ENCODE measurements at places on chromosomes 3 and 15. TPM values are rescaled to one million over a fixed set of nuclear protein-coding genes. Genes with fewer than 3 reads are reported as not detected.

The GPX1 gene
- 165 TPM for total RNA-seq

- DNase-seq, result no peak
Measured at GRCh38 chr3:25665315-25666280, 891 bp upstream of the TOP2B start.

- no peak for DNase-seq
Measured at GRCh38 chr3:108548304-108548703, 37.9 kb upstream of the MYH15 start.

- DNase-seq, result peak; percentile 45
Measured at GRCh38 chr15:75532413-75533250, 46.5 kb downstream of the PTPN9 start.

DNA sequence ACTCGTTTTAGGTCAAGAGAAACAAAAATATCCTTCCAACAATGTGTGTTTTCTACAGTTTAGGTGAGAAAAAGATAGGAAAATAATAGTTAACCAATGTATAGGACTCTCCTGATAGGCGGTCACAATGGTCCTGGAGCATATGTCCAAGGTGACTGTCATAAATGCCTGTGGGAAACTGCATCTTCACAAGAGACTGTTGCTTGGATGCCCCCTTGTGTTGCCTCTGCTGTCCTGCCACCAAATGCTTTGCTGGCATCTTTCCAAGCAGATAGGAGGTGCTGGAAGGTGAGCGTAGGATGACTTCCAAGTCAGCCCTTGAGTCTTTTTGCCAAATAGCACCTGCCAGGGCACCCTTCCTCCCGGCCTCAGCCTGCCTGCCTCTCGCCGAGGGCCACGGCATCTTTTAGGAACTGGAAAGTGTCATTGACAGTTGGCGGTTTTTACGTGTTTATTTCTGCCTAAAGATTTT lies 24.1 kb upstream of the SACM1L start:
- DNase-seq, result no peak

Measured in neural crest cell (in vitro differentiated cells).